GM03348 (cell line): ENCODE measurements at places on chromosomes 6 and 20.

DNA sequence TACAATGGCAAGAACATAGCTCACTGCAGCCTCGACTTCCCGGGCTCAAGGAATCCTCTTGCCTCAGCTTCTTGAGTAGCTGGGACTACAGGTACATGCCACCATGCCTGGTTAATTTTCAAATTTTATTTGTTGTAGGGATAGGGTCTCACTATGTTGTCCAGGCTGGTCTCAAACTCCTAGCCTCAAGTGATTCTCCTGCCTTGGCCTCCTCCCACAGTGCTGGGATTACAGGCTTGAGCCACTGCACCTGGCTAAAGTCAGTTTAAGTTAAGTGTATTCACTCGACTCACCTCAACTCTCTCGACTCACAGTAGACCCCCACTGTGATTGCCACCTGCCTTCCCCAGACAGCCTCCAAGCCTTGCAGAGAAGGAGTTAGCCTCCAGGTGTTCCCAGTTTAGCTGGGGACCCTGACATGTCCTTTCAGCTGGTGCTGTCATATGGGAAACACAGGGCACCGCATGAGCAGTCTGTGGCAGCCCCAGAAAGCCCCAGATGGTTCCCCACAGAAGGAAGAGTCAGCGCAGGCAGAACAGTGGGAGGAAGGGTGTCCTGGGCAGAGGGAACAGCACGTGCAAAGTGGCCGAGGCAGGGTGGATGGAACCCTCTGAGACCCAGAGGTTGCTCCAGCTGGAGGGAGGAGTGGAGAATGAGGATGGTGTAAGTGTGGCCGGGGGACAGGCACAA, 40.4 kb downstream of the CEBPB start:
- no peak for DNase-seq

GRCh38 chr6:126553854-126554253, 213.9 kb downstream of the CENPW start:
- DNase-seq: peak; percentile 38

DNA sequence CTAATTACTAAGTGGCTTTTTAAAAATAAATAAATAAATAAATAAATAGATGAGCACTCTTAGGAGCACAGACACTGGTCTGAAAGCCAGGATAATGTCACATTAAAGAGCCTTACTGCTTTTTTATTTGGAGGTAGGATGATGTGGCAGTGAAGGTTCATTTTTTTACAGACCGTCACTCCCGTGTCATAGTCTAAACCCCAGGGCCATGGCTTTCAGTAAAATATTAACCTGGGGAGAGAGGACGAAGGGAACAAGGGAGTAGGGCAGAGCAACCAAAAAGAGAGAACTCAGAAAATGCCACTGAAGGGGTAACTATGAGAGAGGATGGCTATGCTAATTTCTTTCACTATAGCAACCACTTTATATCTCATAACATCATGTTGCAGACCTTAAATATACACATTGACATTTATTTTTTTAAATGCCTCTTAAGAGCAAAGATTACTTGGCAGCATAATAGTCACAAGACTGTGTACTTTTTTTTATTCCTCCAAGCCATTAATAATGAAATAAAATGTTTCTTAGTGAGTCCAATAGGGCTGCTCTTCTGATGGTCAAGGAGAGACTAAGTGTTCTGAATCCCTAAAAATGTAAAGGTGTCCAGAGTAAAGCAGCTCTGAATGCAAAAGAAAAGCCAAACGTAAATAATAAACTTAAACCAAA, 100.9 kb upstream of the SIM1 start:
- no peak for DNase-seq

GRCh38 chr6:24720131-24720603, 1.2 kb upstream of the C6orf62 start:
- DNase-seq: peak; percentile 67

- no peak for DNase-seq
Observed at GRCh38 chr6:109330263-109330662, 52.0 kb downstream of the CD164 start.

DNA sequence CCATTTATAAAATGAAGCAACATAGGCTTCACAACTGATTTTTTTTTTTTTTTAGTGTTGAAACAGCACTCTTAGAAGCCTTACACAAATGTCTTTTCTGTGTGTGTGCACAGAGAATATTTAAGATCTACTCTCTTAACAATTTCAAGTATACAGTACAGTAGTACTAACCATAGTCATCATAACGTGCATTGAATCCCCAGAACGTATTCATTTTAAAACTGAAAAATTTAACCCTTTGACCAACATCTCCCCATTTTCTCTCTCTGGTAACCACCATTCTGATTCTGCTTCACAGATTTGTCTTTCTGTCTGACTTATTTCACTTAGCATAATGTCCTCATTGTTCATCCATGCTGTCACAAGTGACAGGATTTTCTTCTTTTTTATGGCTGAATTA, 475.6 kb downstream of the RFPL4B start:
- no peak for DNase-seq

DNA sequence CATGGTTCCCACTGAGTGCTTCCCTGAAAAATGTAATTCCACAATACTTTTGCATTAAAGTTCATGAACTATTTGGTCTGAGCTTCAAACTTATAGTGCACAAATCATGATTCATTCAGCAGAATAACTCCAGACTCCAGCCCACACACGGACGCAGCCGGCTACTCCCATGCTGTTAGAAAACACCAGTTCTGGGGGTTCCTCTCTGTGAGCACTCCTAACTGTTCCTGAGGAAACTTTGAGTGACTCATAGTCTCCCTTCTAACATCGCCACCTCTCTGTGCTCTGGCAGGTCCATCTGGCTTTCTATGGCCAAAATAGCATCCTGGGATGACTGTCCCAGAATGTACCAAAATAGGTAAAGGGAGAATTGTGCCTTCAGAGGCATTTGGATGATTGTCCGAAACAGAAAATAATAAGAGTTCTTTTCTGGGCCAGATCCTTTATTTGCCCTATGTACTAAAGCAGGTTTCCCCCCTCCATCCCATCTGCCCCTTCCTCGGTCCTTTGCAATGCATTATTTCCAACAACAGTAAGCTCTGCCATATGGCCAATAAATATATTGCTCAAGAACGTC, 32.3 kb upstream of the LY86 start:
- peak; percentile 16 for DNase-seq

GRCh38 chr6:17998442-17998841, 11.0 kb upstream of the KIF13A start:
- no peak for DNase-seq

DNA sequence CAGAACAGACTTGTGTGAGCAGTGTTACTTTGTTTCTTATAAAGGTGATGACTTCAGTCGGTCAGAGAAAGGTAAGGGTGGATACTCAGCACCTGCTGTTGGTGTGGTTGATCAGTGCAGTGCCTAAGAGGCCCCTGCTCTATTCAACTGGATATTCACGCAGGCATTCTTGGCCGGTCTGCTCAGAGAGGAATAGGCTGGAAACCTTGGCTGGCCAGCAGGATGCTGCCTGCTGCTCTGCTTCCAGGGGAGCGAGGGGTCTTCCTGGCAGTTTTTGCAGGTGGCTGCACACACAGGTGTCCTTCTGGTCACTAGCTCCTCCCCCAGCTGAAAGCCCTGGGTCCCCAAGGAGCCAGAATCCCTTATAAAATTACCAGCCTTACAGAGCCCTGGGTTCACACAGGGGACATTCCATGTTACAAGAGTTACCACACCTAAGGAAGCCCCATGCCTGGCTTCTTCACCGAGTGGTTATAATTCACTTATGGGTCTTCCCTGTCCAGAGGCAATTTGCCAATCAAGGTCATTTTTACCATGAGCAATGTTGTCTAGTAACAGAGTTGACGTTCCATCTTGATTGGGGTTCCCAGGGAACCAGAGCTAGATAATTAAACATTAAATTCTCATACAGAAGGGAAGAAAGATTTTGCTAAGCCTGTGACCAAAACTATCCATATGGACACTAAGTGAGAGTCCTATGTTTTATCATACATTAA, 16.4 kb downstream of the SYNJ2 start:
- no peak for DNase-seq

GRCh38 chr6:15996030-15996429, 132.9 kb upstream of the MYLIP start:
- no peak for DNase-seq

GRCh38 chr6:111147440-111147839, 60.1 kb downstream of the SLC16A10 start:
- no peak for DNase-seq

DNA sequence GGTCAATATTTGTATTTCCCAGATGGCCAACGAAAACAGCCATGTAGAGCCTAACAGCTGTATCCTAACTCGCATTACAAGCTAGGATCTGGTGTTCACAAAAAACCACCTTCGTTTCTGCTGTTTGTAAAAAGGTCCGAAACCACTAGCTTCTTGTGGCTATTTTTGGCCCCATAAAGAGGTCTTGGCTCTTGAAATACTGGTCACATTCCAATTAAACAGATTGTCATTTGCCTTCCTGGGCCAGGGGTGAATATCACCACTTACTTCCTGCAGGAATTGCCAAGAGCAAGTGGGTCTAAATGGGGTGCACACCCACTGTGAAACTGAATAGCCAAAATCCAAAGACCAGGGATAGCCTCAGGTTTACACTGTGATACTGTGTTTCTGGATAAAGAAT, 48.2 kb downstream of the TSHZ2 start:
- DNase-seq: no peak

- no peak for DNase-seq
Observed at GRCh38 chr6:118617417-118617816, 34.0 kb downstream of the CEP85L start.

DNA sequence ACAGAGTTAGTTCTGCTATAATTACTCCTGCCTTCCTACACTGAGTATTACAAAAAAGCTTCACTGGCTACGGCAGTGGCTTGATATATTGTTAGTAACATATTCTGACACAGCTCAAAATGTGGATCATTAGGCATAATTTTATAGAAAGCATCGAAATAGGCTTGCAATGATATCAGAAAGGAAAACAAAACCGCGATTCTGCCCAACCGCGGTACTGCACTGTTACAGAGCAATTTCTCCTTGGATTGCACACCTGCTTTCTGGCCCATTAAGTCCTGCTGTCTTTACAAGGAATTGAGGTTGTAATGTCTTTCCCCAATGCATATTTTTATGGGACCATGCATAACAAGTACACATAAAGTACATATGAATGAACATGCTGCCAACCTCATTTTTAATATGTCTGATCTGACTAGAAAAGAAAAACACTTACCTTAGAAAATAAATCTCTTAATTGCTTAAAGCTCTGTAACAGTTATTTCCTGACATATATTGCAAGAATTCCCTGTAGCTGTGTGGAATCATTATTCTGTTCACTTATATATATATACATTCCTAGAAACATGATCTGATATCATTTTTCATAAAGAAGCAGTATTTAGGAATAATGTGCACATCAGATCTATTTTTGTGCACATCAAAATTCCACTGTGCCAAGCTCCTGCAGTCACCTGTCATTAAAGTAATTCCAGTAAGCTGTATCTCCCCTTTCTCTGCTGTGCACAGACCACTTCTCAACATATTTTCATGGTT, 763.9 kb downstream of the HACE1 start:
- DNase-seq: no peak

DNA sequence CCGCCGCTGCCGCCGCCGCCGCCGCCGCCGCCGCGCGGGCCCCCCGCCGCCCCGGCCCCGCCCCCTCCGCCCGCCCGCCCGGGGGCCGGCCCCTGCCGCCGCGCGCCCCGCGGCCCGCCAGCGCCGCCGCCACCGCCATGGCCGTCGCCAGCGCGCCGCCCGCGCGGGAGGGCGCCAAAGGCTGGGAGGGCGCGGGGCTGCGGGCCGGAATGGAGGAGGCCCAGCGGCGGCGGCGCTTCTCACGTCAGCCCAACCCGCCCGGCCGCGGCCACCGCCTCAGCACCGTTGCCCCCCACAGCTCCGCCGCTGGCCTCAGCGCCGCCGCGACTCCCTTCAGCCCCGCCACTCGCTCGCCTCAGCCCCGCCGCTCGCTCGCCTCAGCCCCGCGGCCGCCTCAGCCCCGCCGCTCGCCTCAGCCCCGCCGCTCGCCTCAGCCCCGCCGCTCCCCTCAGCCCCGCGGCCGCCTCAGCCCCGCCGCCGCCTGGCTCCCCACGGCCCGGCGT, 258 bp downstream of the PHF10 start:
- peak; percentile 89 for DNase-seq

DNA sequence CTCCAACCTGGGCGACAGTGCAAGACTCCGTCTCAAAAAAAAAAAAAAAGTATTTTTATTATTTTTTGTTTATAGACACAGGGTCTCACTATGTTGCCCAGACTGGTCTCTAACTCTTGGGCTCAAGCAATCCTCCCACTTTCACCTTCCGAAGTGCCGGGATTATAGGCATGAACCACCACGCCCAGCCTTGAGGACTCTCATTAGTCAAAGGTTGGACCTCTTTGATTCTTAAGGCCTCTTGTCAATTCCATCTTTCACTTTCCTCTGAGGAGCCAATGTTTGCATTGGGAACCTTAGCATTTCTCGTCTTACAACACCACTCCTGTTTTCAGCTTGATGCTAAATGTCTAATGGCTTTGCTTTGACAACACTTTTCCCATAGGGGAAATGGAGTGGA, 16.1 kb upstream of the CDK19 start:
- DNase-seq: no peak

- DNase-seq: no peak
Observed at GRCh38 chr6:158322400-158322723, 10.1 kb downstream of the TULP4 start.

- DNase-seq: no peak
Observed at GRCh38 chr20:62165762-62166399, 16.9 kb upstream of the MTG2 start.

DNA sequence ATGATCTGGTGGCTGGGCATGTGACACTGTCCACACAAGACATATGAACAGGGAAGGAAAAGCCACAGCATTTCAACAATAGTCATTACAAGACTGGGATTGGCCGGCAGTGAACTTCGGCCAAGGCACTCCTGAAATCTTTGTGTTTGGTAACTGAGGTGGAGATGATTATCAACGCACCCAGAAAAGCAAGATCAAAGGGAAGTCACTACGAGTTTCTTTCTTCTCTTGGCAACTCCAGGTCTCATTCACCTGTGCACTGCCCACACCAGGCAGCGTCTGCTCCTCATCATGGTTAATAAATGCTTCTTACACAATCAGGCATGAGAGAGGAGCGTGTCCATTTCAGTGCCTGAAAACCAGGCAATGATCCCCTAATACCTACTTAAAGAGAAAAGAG, 20.5 kb upstream of the FOXC1 start:
- no peak for DNase-seq

GRCh38 chr6:168909288-168909687, 344.4 kb downstream of the THBS2 start:
- no peak for DNase-seq

- peak; percentile 37 for DNase-seq
Observed at GRCh38 chr6:152054441-152054840, 247.0 kb downstream of the ESR1 start.

GRCh38 chr6:11275598-11275997, 43.1 kb upstream of the NEDD9 start:
- no peak for DNase-seq

DNA sequence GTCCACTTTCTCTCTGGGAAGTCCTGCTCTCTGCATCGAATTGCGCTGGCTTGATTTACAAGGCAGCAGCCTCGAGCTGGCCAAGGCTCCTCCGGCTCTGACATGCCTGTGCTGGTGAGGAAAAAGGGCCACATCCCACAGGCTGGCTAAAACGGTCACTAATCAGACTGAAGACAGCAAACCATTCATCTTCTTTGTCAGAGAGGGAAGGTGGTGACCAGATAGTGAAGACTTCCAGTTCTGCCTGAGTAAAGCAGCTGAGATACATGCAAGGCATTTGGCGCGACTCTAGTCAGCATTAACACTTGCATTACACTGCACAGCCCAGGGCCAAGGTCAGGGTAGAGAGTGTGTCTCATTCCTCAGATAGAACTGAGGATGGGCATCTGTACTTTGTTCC, 203.2 kb upstream of the MAP3K7 start:
- peak; percentile 15 for DNase-seq

GRCh38 chr6:13243033-13243432, 85.3 kb downstream of the TBC1D7 start:
- no peak for DNase-seq

- no peak for DNase-seq
Observed at GRCh38 chr6:69422020-69422419, 374.8 kb downstream of the LMBRD1 start.
